ENCODE measurements at places on chromosomes 4 and X.

GRCh38 chrX:68675571-68675970 lies 28.1 kb downstream of the STARD8 start:
- DNase-seq: no peak

GRCh38 chr4:37680089-37680488 lies 6.1 kb downstream of the RELL1 start:
- no peak for DNase-seq

- no peak for DNase-seq
Observed at GRCh38 chr4:121177246-121178137, 13.4 kb upstream of the TNIP3 start.

DNA sequence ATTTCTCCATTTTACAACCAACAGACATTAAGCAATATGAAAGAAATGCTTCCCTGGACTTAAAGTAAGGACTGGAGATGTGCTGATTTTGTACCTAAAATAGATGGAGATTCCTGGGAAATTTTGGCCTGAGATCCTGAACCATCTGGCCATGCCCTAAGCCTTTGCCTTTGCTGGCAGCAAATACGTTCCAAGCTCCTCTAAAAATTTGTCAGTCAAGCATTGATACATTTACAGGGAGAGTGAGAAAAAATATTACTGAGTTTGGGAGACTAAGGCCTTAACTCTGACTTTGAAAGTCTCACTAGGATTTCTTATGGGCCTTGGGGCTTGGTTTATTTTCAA lies 63.9 kb downstream of the FHDC1 start:
- DNase-seq: no peak

- no peak for DNase-seq
Observed at GRCh38 chr4:121185960-121186359, 21.8 kb upstream of the TNIP3 start.

DNA sequence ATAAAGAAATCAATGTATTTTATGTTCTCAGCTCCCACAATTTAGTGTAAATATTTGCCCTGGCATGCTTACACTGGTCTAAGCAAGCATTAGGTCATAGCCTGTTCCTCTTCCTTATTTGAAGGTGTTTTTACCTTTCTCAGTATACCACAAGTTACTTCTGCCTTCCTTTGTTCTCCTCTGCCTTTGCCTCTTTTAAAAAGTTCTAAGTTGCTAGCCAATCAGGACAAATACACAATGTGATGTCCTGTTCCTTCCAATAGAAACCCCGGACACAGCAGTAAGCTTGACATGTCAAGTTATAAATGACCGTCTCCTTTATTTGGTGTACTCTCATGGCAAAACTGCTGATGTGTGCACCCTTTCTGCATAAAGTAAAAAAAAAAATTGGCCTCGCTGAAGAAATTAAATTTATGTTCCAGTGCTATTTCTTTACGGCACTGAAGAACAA lies 49.4 kb downstream of the UGT2B10 start:
- DNase-seq: no peak

GRCh38 chr4:102849579-102850104 lies 19.1 kb upstream of the CISD2 start:
- DNase-seq: no peak

GRCh38 chrX:111182997-111183396 lies 87.0 kb downstream of the PAK3 start:
- DNase-seq: no peak

DNA sequence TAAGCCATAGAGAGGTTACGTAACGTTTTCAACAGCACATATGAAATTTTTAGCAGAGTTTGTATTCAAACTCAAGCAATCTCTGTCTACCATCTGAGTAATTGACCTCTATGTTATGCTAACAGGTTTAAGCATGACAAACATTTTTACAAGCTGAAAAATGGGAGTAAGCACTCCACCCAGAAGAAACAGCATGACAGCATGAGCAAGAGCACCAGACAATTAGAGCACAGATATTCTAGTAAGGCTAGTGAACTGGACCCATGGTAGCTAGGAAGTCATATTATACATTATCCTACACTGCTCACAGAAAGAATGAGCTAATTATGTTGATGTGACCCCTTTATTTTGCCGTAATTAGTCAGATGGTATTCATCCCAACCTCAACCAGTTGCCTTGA lies 200.5 kb downstream of the PABPC4L start:
- DNase-seq: no peak

DNA sequence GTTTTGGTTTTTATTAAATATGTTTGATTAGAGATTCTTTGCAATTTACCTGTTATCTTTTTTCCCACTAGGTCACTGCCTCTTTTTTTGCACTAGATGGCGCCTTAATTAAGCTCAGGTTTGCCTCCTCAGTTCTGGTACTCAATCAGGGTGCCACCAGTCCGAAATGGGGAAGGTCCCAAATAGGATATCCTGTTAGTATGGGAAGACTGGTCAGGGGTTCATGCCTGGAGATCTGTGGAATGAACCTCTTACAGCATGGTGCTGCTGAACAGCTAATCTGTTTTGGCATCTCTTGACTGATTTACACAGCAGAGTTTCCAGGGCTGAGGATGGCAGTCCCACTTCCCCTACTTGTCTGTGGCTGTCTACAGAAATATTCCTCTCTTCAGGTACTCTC lies 24.2 kb upstream of the VSIG1 start:
- no peak for DNase-seq

All from activated CD8-positive, alpha-beta memory T cell treated with anti-CD3 and anti-CD28 coated beads for 4 hours (primary cell).